CD4-positive, alpha-beta T cell (primary cell): ENCODE measurements at places on chromosomes 5 and 9.
A peak's percentile ranks its signal among the peaks of the same experiment; 100 is the strongest.

GRCh38 chr9:34501889-34502425, 20.8 kb downstream of the ENHO start:
- DNase-seq = no peak

DNA sequence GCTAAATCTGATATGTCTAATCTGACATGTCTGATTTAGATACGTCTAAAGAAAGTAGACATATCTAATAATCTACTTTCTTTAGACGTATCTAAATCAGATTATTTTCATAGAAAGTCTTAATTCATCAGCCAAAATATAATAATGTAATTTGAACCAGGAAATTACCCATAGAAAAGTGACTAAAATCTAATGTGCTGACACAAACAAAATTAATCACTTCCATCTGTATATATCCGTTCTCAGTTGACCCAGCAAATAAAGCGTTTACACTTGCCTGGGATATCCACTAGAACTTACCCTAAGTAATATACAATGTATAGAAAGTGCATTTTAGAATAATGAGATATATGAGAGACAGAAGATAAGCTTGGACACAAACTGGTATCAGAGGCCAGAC, 56.7 kb downstream of the TTLL11 start:
- DNase-seq = no peak

GRCh38 chr9:90720621-90721265, 78.1 kb upstream of the DIRAS2 start:
- no peak for DNase-seq

GRCh38 chr5:57383093-57383861, 99.3 kb downstream of the ACTBL2 start:
- peak; percentile 13 for DNase-seq

GRCh38 chr5:96747720-96748119, 60.0 kb downstream of the ERAP1 start:
- DNase-seq = no peak

GRCh38 chr5:18270635-18271338, 636.5 kb downstream of the TAF11L14 start:
- no peak for DNase-seq

DNA sequence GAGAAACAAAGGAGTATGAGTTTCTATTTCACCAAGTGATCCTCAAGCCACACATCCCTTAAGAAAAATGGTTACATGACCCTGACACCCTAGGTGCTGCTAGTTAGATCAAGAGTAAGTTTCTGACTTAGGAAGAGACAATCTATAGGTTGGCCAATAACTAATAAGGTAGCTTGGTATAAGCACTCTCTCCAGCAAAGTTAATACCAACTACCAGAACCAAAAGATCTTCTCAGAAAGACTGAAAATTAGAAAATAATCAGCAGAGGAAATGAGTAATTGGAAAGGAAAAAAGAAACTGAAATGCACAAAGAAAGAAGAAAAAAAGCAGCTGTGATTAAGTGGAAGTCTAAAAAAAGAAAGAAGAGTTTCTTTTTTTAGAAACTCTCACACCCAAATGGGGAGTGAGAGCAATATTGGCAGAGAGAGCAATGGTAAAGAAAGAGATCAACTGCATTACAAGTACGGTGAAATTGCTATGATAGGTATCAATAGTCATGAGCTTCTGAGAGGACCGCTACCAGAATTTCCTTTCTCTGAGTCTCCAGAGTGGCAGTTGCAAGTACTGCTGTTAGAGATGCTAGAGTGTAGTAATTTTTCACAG, 195.5 kb downstream of the TMEM167A start:
- DNase-seq = no peak

GRCh38 chr9:130845901-130846481, 10.9 kb downstream of the ABL1 start:
- DNase-seq = no peak

DNA sequence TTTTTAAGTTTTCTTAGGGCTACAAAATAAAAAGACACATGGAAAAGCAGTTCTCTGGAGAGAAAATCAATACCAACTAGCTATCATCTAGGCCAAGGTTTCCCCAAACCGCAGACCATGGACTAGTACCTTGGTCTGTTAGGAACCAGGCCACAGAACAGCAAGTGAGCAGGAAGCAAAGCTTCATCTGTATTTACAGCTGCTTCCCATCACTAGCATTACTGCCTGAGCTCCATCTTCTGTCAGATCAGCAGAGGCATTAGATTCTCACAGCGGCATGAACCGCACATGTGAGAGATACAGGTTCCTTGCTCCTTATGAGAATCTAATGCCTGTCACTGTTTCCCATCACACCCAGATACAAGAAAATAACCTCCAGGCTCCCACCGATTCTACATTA, 1907.6 kb upstream of the ACO1 start:
- no peak for DNase-seq
